Activated CD4-positive, CD25-positive, alpha-beta regulatory T cell treated with anti-CD3 and anti-CD28 coated beads, Interleukin-2, amount 50 U/mL, for 72 hours (primary cell): ENCODE measurements at places on chromosomes 5 and 9.

GRCh38 chr9:134634176-134634575 lies 7.4 kb upstream of the COL5A1 start:
- DNase-seq = no peak

GRCh38 chr9:112028242-112029221 lies 131.9 kb downstream of the UGCG start:
- DNase-seq = peak; percentile 47

- no peak for DNase-seq
Observed at GRCh38 chr9:81092057-81092456, 597.3 kb downstream of the TLE1 start.

- no peak for DNase-seq
Observed at GRCh38 chr9:85200726-85201404, 531.3 kb downstream of the NTRK2 start.

GRCh38 chr5:151757233-151758140 lies 944 bp downstream of the ATOX1 start:
- DNase-seq = no peak

DNA sequence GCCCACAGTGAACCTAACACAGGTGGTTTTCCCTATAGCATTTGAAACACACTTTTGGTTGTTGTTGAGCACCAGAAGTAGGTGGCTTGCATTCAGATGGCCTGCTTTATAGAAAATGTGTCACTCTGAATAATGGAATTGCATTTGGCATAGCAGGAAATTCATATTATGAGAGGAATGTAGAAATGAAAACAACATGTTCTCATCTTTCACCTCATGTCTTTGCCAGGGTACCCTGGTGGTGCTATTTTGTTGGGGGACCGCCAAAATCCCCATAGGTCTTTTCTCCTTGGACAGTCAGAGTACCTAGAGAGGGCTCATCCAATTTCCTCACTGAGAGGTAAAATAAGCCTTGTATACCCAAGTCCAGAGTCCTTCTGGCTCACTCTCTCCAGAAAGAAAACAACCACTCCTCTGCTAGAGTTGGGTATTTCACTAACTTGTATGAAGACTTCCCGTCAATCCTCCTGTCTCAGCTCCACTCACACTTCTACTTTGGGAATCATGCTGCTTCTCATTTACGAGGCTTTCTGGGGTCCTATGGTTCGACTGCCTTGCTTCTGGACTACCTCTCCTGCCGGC lies 67.4 kb downstream of the MRPS27 start:
- no peak for DNase-seq

- DNase-seq = no peak
Observed at GRCh38 chr5:109739741-109740728, 50.3 kb downstream of the MAN2A1 start.

- DNase-seq = no peak
Observed at GRCh38 chr9:2337131-2337530, 284.5 kb upstream of the VLDLR start.

DNA sequence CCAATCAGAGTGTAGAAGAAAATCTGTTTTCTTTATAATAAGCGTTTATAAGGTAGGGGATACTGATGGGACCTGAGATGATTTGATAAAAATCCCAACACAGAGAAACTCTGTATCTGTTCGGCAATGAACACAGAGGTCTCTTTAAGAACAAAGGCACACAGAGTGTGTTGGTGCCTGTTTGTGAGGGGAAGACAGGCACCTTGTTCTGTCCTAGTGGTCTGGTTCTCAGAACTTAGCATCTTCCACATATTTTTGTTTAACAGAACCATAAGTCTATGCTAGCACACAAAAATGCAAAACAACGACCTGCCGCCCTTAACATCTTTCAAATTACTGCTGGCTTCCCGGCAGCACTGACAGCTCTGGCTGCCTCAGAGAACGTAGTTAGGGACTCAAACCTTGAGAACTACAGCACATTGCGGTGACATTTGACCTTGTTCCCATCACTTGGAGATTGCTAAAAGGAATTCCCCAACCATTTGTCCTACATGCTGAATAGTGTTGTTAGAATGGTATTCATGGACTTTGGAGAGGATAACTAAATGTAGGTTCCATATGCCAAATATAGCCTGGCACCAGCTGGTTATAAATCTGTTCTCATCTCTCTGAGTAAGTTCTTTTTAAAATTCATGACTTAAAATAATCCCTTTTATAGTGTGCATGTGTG lies 871.7 kb upstream of the TYRP1 start:
- no peak for DNase-seq

DNA sequence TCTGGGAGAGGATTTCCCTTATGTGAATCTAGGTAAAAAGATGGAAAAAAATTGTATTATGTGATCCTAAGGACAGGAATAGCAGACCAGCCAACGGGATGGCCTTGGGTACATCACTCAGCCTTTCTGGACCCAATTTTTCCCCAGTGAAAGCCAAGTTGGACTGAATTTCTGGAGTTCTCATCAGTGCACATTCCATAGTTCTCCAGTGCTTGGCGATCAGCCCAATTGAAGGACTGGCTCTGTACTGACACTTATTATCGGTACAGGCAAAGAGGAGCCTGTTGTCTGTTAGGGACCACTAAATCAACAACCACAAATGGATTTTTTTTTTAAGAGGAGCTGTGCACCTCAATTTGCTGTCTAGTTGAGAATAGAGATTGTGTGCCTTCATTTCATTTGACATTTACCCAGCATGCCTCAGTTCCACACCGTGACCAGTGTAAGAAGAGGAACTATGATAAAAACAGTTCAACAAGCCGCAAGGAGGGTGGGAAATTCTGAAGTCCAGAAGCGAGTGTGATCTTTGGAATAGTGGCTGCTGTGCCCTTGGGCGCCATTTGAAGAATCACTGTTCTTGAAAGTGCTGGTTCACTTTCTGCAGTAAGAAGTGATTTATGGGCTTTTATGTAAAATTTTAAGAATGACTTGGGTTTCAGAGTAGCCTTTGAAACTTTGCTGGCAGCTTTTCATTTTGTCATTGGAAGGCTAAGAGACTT lies 8.0 kb downstream of the ARL10 start:
- no peak for DNase-seq

GRCh38 chr5:139915834-139916233 lies 120.2 kb downstream of the PSD2 start:
- DNase-seq = no peak

GRCh38 chr9:2024888-2025782 lies 10.0 kb downstream of the SMARCA2 start:
- DNase-seq = no peak

- no peak for DNase-seq
Observed at GRCh38 chr5:138212828-138213160, 329 bp downstream of the CDC23 start.

GRCh38 chr5:113527746-113528145 lies 14.3 kb downstream of the YTHDC2 start:
- DNase-seq = no peak

DNA sequence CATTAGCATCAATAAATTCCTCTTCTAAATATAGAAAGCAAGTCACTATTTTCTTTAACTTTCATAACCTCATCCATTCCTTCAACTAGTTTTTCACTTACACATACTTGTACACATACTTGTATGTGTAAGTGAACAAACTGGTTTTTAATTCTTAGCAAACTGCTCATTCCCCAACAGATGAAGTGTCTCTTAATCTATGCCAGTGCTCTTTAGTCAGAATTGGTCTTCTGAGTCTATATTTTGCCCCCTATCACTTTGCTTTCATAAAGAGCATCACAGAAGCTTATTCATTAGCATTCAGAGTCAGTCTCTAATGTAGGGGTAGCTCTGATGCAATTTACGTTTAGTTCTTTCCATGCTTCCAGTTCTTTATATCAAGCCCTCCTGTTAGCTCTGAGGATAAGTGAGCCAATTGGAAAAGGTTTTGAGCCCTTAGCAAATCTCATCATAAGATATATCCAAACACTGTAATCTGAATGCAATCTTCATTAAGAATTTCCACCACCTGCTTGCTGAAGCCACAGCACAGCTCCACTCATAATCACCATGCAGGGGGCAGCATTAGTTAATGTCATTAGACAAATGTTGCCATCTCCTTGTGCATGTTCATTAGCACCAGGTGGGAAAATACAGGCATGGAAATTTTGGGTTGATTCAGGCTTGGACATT lies 178.5 kb upstream of the SLC24A2 start:
- no peak for DNase-seq

DNA sequence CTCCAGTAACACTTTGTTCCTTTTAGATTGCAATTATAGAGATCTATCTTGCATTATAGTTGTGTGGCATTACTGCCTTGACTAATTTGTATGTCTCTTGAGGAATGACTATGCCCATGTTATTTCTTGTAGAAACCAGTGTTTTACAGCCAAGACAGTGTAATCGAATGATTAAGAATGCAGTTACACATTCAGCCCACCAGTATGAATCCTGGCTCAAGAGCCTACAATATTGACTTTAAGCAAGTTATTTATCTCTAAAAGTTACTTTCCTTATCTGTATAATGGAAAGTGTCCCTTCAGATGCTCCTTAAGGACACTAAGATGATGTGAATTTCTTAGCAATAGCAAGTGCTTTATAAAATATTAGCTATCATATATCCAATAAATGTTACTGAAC lies 9.7 kb upstream of the SNX24 start:
- no peak for DNase-seq
